ENCODE measurements at places on chromosomes 4 and X.
A peak's percentile ranks its signal among the peaks of the same experiment; 100 is the strongest.

DNA sequence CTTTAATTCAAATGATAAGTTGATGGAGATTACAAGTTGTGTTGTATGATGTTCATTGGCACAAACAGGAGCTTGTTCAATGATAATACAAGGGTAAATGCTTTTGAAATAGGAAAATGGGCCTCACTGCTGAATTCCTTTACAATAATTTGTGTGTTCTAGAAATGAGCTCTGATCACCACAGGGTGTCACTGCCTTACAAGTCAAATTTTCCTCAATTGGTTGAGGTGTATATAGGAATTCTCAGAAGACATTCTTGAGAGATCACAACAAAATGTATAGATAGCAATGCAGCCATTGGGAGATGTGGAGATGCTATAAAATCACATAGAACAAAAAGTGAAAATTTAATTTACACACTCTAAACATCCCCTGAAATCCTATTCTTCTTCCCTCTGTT is 49.6 kb downstream of the KLF8 start:
- DNase-seq: peak; percentile 24

- no peak for DNase-seq
Measured at GRCh38 chr4:879729-880077, 52.4 kb downstream of the GAK start.

GRCh38 chr4:74570095-74570494 is 125.2 kb downstream of the AREG start:
- DNase-seq: no peak

DNA sequence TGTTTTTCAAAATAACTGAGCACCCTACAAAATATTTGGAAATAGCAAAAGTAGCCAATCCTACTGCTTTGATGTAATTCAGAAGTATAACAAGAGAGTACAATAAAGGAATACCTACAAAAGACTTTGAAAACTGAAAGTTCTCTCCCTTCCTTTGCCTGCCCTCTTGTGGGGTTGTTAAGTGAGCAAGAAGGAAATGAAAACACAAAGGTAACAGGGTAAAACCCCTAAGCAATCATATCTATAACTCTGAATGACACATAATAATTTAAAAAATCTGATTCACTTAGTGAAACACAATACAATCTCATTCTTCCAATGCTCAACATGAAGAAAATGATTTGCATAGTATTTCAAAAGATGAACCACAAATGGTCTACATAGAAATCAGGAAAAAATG is 98.2 kb downstream of the FRYL start:
- DNase-seq: no peak

DNA sequence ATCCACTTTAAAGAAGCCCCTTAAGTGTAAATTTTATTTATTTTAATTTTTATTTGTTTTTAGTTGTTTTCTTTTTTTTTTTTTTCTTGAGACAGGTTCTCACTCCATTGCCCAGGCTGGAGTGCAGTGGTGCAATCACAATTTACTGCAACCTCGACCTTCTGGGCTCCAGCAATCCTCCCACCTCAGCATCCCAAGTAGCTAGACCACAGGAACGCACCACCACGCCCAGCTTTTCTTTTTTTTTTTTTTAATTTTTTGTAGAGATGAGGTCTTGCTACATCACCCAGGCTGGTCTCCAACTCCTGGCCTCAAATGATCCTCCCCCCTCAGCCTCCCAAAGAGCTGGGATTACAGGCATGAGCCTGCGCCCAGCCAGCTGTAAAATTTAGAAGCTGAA is 6.0 kb downstream of the SAT1 start:
- DNase-seq: no peak

- DNase-seq: no peak
Measured at GRCh38 chrX:72110051-72110875, 21.5 kb downstream of the RTL5 start.

GRCh38 chr4:158884280-158884679 is 115.5 kb downstream of the FNIP2 start:
- DNase-seq: no peak

Measured in DND-41 (cell line).